Thymus (tissue), 14 donors: ENCODE measurements at places on chromosomes 2 and 18.
A peak's percentile ranks its signal among the peaks of the same experiment; 100 is the strongest.

DNA sequence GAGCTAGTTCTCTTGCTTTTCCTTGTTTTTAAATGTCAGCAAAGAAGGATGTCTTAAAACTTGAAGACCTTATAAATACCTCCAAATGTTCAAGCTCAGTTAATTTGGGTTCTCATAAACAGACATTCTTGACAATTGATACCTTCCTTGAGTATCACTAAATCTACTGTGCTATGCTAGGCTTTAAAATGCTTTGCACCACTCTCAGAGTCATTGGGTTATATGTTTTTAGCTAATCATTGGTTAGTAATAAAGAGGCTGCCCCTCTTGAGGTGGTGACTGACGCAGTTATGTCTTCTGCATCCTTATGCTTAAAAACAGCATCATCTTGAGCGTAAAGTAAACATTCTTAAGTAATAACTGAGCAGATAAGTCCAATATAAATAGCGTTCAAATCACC lies 276.0 kb downstream of the AGPS start:
- DNase-seq = no peak

DNA sequence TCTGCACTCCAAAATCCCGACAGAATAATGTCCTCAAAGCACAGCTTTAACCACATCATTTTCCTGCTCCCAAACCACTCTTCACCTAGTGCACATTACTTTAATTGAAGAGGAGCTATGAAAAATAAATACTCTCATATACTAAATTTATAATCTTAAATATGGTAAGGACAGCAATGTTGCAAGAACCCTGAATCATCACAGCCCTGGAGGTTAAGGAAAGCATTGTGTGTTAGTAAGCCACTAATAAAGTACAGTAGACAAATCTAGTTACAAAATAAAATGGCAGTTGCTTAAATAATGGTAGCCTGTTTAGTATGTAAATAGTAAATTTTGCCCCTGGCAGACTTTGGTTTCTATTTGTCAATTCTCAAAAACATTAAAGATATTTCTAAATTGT lies 27.0 kb upstream of the CCDC178 start:
- DNase-seq = no peak

DNA sequence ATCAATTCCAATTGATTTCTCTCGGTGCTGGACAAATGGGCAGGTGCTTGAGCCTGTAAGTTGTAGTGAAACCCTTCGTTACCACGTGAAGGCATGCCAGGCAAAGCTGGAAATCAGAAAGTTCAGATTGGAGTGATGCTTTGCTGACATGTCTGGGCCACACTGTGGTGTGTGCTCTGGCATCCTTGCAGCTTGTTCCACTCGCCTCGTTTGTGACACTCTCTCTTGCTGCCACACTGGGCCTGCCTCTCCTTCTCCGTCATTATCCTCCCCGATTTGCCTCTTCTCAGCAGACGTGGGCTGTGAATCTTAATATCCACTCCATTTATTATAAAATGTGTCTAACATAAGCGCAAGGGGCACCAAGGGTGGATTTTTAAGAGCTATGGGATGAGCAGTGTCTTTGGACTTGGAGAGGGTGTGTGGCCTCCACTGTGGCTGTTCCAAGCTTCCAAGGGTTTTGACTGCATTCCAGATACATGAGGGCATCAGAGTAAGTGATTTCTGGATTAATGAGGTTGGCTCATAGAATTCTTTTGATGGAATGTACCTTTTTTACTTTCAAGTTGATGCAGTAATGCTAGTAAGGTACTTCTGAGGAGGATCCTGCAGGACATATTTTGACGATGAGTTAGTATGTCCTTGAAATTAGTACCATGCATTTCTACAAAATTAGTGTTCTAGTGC lies 238.8 kb downstream of the TPGS2 start:
- no peak for DNase-seq

DNA sequence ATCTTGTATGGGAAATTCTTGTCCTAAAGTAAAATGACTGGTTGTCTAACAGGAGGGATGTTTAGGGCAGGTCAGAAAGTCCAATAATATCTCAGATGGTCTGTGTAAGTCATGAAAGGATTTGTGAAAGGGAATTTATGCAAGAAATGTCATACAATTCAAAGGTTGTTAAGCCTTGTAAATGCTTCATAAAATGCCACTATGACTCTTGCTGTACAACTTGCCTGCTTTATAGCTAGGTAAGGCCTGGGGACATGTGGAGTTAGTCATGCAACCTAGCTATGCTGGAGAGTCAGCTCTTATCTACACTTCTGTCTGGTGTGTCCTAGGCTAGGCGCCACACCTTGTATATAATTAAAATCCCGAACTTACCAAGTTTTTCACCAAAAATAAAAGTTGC lies 36.9 kb upstream of the VWA3B start:
- no peak for DNase-seq

DNA sequence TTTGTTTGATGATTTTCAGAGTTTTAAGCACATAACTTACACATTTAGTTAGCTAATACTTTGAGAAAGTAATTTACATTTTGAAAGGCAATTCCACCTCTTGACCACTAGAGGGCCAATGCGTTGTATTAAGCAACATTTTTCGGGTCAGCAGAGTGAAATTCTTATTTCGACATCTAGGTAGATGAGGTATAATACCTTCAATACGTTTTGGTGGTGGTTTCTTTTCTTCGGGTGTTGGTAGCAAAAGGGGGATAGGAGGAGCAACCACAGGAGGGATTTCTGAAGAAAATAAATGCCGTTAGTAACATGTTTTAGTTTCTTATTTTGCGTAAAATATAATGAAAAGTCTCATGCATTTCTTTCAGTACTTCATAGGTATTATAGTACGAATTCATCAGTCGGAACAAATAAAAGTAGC lies 106.3 kb downstream of the TTN start:
- DNase-seq = peak; percentile 32

DNA sequence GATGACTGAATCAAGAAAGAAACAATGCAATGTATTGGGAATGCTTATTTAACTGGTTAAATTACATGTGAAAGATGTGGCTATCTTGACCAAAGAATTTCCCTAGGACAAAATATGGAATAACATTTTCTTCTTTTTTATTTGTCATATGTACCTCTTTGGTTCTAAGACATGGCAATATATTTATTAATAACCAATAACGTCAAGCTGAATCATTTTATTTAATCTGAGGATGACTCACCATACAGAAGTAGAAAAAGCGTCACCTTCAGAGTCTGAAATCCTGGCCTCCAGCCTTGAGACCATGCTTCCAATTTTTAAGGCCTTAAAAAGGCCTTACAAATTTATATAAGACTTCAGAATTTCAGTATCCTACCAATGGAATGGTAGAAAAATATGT lies 1464.9 kb downstream of the SUCLG1 start:
- DNase-seq = no peak
